ENCODE measurements at places on chromosomes 7 and 10.

DNA sequence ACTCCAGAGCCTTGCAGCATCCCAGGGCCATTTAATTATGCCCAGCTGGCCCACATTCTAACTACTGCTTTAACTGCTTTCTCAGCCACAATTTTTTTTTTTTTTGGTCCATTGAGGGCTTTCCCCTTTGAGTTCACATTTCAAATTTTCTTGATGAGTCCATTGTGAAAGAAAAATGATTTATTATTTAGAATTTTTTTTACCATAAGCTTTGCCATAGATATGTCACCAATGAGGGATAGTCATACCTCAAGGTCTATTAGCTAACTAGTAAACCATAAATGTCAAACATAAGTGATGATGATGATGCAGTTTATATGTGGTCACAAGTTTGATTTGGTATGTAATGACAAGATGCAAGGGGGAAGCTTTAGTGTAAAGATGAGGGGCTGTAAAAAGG, 282.9 kb downstream of the BICC1 start:
- no peak for DNase-seq

DNA sequence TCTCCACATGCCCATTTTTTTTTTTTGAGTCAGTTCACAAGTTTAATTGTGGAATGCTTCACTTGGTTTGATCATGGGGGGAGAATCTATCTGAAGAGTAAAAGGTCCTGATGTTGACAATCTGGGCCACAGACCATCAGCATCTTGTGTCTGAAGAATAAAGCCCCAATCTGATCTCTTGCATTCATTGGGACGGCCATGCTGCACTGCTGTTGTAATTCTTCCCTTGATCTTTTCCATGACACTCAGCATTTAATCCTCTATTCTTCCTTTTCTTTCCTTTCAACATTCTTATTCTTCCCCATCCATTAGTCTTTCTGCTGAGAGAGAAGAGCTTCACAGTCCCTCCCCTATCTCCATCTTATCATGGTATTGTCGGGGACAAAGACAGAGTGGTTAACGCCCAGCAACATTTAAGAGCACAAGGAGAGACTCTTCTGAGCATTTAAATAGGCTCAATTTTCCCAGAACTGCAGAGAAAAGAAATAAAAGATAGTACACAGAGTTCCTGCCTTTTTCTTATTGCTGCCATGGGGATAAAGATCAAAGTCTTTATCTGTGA, 1157.3 kb downstream of the SORCS3 start:
- DNase-seq, result no peak

DNA sequence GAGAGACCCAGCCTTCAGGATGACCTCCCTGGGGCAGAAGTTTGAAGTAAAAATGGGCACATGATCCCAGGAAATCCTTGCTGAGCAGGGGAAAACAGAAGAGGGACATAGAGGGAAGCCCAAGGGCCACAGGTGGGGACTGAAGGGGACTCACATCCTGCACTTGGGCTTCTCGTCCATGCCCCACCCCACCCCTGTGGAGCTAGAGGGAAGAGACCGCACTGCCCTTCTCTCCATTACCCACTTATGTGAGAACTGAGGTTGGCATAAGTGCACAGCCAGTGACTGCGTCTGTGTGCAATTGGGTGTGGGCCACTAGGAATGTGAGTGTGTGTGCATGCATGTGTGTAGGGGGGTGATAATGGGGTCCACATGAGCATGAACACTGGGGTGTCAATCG, 43.4 kb upstream of the SLF2 start:
- DNase-seq, result no peak

DNA sequence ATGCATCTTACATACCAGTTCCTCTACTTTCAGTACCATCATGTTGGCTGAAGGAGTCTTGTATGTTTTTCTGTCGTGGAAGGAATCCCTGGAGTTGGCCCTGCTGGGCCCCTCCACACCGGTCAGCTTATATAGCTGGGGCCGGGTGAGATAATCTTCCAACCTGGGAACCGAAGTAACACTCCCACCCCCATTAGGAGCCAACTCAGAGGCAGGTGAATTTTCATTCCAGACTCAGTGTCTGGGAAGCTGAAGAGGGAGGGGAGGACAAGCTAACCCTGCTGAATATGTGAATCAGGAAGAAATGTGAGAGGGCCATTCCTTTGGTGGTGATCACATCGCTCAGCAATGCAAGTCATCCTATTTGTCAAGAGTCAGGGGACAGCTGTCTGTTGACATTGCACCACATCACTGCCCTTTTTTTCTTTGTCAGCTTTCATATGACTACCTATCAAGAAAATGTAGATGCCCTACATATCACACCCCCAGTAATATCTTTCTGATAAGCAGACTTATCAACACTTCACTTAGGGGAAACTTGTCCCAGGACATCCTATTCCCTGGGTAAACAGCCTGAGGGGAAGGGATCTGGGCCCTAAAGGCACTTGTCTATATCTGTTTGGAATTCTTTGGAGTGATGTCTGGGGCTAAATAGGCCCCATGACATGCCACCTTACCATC, at the start of gene ANKRD1:
TSS of gene ANKRD1 (minus strand) at position 102 of the 681 bp plus-strand sequence. CDS start at position 42, 60 bp downstream.
- peak; percentile 50 for DNase-seq

DNA sequence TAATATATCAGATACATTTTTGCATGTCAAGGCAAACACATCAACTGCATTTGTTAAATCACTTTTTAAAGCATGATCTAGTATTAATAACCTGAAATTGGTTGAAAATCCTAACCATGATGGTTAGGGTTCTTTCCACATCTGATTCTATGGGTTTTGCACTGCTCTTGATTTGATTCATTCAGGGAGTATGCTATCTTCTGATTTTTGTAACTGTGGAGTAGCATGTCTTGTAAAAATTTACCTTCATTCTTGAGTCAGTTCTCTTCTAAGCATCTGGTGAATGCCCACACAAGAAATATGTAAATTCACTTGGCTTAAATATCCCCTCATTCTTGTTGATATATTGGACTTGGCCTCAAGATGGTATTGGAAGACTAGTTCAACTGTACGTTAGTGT, 178.7 kb downstream of the KLF6 start:
- DNase-seq, result no peak

DNA sequence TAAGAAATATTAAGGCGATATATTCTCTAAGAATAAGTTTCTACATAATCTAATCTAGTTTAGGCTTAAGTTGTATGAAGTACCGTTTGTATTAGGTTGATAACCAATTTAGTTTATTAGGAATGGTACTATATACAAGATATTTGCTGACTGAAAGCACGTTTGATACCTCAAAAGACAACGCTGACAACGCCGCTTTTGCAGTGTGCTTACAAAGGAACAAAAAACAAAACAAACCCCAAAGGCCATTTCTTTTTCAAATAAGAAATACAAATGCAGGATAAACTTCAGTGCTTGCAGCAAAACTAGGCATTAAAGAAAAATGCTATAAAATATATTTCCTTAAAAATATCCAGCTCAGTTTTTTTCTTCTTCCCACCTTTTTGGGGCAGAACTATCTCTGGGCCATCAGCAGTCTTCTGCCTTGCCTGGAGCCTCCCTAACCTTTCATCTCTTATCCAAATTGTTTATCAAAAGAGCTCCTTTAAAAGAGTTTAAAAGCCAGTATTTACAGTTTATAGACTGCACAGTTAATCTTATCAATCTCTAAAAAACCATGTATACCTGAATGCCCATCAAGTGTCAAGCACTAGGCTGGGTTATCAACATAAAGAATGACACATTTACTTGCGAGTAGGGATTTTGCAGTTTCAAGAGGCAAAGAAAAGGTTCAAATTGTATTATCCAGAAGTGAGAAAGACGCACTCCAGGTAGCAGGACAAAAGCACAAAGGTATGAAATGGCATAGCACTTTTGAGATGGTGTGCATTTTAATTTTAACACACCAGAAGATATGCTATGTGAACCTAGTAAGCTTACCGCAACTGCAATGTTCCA, 4.1 kb upstream of the KMT2E start:
- no peak for DNase-seq

DNA sequence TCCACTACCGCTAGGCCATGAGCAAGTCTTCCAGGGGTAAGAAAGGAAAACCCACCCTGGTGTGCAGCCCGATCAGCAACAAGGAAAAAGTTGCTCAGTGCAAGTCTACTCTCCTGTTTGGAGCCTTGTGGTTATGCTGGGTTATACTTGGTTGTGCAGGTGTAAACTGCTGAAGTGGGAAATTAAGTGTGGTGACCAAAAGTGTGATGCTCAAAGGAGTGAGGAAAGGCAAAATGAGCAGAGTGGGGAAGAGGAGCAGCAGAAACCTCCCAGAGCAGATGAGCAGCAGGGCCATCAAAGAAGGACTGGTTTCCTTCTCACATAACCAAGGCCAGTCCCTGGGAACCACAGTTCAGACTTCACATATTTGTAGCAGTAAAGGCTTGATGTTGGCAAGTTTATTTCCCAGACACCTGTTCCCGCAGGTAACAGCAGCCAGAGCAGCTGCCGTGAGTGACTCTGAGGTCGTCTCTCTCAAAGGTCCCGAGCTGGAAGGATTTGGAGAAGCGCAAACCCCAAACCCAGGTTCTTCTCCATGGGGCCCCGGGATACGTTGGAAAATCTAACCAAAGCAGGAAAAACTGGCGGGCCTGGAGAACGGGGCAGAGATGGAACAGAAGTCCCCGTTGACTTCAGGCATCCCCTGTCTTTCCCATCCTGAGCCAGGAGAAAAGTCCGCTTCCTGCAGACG, 607 bp upstream of the SMO start:
- DNase-seq, result no peak

DNA sequence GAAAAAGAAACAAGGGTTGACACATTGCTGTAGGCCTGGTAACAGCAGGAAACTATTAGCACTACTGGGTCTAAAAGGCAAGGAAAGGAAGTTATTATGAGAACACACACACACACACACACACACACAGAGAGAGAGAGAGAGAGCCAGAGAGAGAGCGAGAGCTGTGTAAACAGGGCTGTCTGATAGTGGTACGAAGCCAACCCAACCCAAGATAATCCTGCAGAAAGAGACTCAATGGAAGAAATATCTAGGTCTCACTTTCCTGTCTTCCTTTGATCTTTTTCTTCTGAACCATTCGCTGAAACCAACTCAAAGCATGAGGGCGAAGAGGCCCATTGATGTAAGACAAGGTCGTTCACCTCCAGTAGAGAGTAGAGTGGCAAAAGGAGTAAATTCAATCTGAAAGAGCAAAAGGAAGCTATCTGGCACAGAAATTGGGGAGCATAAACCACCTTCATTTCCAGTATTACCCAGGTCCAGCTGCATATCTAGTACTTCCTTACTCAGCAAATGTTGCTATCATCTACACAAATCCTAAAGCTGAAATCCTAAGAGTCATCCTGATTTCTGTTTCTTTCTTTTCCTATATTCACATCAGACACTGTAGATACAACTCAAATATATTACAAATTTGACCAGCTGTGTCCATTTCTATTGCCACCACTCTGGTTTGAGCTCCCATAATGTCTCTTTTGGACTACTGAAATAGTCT, 110.2 kb downstream of the TMEM26 start:
- DNase-seq, result no peak

DNA sequence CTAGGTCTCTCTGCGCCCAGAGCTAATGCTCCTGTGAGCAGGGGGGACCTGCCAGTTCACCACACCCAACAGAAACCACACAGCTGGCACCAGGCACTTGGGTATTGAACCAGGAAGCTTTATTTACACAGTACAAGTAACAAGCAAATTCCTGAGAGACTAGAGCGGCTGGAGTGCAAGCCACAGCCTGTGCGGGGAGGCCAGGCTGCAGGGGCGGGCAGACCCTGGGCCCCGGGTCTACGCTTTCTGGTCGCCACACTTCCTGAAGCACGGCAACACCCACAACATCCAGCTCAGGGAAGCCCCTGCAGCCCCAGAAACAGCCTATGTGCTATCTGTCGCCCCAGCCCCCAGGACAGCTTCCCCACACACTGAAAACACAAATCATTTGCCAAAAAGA, 125.0 kb downstream of the FAM53B start:
- DNase-seq, result no peak

GRCh38 chr10:32350811-32351350, 3.9 kb upstream of the EPC1 start:
- DNase-seq, result no peak

DNA sequence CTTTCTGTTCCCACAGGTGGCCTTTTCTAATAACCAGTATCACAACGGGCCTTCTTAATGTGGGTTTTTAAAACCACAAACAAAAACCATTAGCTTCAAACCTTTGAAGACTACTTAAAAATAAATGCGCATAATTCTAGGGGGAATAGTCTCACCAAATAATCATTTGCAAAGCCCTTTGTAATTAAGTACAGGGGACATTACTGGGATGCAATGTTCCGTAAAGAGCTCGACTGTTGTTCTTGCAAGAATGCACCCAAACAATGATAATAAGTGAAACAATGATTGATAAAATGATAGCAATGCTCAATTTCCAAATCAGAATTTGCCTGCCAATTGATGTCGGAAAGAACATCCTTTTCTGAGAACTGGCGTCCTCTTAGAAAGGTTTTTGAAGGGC, 589.1 kb upstream of the ADARB2 start:
- no peak for DNase-seq

- DNase-seq, result peak; percentile 43
Measured at GRCh38 chr10:101161494-101162299, 30.6 kb downstream of the TLX1 start.

DNA sequence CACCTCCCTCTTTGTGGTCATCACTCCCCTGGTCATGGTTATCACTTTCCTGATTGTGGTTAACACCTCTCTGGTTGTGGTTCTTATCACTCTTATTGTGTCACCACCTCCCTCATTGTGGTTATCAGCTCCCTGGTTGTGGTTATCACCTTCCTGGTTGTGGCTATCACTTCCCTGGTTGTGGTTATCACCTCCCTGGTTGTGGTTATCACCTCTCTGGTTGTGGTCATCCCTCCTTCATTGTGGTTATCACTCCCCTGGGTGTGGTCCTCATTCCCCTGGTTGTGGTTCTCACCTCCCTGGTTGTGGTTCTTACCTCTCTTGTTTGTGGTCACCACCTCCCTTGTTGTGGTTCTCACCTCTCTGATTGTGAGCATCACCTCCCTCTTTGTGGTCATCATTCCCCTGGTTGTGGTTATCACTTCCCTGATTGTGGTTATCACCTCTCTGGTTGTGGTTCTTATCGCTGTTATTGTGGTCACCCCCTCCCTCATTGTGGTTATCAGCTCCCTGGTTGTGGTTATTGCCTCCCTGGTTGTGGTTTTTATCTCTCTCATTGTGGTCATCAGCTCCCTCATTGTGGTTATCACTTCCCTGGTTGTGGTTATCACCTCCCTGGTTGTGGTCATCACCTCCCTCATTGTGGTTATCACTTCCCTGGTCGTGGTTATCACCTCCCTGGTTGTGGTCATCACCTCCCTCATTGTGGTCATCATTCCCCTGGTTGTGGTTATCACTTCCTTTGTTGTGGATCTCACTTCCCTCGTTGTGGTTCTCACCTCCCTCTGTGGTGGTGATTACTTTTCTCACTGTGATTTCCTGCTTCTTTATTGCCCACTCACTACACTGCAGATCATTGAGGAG, 106.7 kb downstream of the GPR26 start:
- DNase-seq, result no peak
